ENCODE measurements at places on chromosomes 12 and 14.

DNA sequence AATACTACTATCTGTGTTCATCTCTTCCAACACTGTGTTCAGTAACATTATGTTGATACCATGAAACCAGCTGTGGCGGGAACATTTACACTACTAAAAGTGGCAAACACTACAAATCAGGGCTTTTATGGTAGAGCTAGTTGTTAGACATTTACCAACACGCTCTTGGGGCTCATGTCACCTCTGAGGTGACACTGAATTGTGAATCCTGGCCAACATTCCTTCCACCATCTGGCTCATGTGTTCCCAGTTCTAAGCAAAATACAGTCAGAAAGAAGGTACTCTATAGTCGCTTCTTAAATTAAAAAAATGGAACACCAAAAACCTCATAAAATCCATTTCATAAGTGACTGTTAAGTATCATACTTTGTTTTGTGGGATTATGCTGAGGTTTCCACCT is 436.6 kb downstream of the FUT8 start:
- no peak for DNase-seq

- no peak for DNase-seq
Measured at GRCh38 chr14:103833711-103834110, 13.7 kb downstream of the PPP1R13B start.

DNA sequence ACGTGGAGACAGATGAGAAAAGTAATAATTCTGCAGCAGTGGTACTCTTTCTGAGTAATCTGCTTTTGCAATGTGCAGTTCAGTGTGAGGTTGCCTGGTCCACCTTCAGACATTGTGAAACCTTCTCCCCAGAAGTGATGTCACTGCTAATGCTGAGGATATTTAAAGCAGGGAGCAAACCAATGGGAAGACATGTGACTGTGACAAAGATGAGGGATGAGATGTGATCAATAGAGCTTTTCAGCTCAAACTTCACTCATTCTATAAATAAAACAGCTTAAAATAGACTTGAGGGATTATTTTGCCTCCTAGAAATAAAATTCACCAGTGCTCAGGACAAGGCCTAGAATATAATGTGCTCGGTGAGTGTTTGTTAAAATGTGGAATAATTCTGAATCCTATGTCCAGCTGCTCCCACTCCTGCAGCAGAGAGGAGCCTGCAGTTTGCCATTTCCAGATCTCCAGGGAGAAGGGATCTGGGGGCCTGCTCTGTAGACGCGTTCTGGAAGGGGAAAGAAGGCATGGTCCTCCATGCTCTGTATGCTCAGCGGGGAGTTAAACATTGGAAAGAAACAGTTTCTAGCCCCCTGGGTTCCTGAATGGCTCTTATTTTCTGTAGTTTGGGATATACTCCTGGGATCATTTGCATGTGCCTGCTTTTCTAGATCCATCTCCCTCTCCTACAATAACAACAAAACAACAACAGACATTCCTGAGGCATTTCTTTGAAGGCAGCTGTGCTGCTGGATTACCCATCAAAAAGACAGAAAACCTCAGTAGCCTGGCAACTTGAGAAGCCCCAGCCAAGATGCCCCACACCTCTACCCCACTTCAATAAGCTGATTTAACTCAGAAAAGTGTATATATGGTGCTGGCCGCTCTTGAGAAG is 8.9 kb downstream of the SLC7A8 start:
- DNase-seq, result no peak

GRCh38 chr14:80403036-80403435 is 191.7 kb upstream of the DIO2 start:
- DNase-seq, result no peak

- DNase-seq, result no peak
Measured at GRCh38 chr14:36580856-36581831, 1.3 kb downstream of the NKX2-8 start.

DNA sequence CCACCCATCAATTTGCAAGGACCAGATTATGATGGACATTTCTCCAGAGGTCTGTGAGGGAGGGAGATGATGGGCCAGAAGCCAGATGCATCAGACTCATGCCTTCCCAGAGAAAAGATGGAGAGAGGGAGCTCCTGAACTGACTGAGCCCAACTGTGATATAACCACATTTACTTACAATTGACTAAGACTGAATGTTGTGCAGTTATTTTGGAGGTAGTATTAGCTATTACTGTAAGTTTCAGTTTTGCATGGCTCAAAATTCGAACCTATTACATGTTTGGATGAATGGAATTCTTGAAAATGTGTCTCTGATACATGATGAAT is 211.1 kb upstream of the SFSWAP start:
- DNase-seq, result no peak

DNA sequence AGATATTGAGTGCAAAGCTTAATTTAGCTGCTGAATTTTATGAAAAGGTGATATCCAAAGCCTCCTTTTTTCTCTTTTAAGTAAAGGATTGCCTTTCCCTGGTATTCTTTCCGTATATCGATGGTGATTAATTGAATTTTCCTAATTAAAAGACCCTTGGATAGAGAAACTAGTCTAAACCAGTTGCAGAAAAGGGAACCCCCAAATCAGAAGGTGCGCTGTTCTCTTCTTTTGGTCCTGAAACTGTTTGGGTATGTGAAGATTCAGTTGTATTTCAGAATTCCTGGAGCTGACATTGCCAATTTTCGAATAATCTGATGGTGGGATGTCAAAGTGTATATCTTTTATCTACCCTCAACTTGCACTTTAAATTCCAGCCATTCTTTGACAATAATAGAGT is 1.9 kb downstream of the GPHN start:
- DNase-seq, result no peak

GRCh38 chr12:107990325-107990724 is 138.8 kb upstream of the WSCD2 start:
- peak; percentile 13 for DNase-seq

DNA sequence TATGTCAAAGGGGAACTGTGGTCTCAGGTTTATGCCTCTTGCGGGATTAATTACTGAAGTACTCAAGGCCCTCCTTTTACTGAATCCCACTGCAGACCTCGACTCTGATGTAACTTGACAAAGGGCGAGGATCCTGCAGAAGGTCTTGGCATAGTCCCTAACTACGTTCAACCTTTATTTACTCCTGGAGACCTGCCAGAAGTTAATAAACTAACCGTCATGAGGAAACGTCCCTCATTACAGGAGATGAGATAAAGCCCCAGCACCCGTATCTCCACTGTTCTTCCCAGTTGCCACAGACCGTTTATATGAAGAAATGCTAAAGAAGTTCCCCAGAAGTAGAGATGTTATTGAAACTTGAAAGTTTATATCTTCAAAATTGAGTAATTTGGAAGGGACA is 190.9 kb downstream of the ETV6 start:
- DNase-seq, result no peak

GRCh38 chr12:106941481-106942156 is 14.1 kb upstream of the TMEM263 start:
- DNase-seq, result no peak

DNA sequence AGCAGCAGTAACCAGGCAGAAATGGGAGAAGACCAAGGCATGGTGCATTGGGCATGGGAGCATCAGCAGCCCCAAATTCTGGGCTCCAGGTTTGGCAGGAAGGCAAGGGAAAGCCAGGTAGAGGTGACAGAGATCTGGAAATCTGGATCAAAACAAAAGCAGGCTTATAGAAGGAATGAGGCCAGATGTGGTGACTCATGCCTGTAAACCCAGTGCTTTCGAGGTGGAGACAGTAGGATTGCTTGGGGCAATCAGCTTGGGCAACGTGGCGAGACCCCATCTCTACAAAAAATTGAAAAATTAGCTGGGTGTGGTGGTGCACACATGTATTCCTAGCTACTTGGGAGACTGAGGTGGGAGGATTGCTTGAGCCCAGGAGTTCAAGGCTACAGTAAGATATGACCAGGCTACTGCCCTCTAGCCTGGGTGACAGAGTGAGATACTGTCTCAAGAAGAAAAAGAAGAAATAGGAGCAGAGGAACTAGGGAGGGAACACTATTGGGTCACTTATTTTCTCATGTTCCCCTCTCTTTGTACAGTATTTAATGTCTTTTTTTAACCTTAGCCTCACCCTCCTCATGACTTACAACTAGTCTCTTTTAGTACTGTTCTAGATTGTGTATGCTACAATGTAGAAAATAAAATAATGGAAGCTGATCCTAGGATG is 25.1 kb downstream of the SLC4A8 start:
- no peak for DNase-seq

- DNase-seq, result no peak
Measured at GRCh38 chr12:65885312-65885711, 61.0 kb downstream of the HMGA2 start.

Data from HEK293T (cell line).